ENCODE measurements at places on chromosomes 3 and 15.
A peak's percentile ranks its signal among the peaks of the same experiment; 100 is the strongest.

DNA sequence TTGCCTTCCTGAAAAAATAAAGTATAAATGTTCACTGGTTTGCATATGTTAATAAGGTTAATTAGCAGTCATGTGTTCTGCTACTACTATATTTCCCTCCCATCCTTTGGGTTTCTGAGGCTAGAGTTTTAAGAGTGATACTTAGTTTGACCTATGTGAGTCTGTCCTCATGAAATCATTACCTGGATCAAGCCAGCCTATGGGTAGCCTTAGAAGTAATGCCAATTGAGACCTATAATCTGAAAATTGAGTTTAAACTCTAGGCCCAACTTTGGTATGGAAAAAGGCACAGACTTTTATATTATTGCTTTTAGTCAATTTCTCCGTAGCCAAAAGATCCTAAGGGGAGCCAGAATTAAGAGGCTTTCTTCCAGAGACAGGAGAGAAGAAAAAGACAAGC, 18.4 kb upstream of the SOX2 start:
- DNase-seq = no peak

DNA sequence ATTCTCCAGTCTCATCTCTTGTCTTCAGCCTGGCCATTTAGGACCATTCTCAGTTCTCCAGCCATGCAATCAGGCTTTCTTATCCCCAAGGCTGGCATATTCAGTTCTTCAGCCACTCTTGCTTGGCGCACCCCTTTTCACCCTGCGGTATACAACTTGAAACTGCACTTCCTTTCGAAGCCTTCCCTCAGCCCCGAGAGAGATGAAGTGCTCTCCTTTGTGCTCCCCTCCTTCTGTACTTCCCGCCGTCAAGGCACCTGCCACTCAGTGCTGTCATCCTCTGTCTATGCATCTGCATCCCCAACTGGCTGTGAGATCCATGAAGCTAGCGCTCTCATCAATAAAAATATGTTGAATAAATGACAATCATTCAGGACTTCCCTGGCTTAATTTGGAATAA, 45.7 kb downstream of the MORC1 start:
- DNase-seq = no peak

DNA sequence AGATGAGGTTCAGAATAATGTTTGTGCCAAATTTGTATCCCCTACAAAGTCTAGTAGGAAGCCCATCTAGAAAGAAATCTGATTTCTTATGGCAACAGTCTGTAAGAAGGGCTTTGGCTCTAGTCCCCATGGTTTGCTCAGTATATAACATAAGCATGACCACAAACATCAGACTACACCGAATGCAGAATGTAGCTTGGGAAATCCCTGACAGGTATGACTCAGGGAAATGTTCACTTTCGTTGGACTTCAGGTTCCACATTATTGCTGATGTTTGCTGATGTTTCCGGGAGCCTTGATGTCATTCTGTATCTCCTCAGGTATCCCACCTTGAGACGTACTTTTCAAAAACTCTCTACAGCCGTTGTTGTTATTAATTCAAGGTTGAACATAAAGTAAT, 304.4 kb upstream of the TGFBR2 start:
- no peak for DNase-seq

DNA sequence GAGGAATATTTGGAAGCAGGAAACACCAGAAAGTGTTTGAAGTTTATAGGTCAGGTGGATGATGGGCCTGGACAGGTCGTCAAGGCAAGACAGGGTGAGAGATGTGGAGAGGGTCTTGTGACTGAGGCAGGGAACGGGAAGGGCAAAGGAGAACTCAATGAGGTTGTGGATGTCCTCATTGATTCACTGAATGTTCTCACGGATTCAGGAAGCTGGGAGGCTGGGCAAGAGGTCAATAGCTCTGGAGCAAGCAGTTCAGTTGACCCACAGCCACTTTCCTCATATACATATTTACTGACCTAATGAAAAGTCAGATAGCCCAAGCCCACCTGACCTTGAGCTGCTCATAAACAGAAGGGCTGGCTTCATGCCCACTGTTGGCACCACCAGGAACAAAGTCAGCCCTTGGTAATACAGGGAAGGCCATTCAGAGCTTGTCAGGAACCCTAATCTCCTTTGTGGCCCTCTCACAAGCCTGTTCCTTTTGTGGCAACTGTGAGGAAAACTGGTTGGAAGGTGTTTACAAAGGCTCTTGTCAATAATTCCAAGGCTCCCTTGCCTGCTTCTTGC, 31.6 kb downstream of the ARRDC4 start:
- DNase-seq = no peak

DNA sequence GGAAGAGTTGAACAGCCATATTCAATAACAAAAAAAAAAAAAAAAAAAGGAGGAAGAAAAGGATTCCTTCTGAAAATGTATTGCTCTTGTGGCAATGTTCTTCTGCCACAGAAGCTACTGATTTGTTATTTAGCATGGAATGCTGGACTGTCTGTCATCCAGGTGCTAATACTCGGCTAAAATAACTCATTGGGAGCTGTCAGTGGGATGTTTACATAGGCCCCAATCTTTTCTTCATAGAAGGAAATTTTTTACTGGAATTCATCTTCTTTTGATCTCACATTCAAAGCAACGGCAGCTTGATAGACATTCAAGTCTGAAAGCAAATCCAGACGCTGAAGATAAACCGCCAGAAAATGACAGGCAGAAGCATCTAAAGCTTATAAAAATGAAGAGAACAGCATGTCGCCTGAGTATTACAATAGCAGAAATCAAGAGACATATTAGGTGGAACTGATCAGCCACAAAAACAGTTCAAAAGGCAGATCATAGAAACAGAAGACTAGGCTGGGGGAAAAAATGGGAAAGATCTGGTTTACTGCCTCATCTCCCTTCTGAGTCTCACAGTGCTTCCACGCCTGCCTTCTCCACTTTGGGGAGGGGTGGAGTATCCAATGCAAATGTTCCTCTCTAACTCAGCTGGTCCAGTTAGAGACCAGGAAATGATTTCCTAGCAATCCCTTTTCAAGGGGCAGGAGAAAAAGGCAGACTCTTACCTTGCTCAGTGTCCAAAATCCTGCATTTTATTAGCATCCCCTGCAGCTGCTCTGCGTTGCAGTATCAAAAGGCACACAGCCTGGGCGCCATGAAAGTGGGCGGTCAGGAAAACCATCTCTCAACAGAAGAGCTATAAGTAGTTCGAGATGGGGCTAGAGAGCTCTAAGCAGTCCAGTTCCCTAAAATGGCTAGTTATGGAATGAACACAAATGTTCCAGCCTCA, 451.9 kb downstream of the FOXP1 start:
- no peak for DNase-seq

- DNase-seq = no peak
Observed at GRCh38 chr3:197524128-197524527, 31.6 kb downstream of the BDH1 start.

DNA sequence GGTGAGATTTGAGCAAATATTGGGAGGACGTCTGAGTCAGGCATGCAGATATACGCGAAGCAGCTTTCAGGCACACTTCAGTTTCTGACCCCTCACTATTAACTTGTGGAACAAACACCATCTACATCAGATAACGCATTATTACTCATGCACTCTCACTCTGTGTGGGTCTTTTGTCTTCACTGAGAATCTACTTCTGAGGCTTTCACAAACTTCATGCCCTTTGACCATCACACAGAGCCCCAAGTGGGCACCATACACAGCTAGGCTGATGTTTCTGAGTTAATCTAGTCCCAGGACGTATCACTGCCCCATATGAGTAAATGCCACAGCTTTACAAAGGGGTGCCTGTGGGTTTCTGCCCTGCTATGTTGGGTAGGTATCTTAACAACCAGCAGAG, 39.6 kb upstream of the IP6K2 start:
- DNase-seq = no peak

DNA sequence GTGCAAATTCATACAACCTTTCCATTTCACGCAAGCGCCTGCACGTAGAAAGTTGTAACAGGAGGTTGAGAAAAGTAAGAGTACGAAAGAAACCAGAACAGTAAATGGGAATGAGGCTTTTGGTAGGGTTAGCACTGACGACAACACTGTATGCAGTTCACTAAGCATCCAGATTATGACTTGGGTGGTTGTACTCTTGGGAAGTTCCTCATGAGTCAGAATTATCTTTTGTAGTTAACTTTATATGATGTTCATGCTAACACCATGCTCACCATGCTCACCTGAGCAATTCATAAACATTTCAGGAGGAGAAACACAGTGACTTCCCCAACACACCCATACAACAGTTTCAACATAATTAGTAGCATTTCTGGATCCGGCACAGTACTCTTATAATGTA, 3.0 kb upstream of the LPP start:
- DNase-seq = no peak

GRCh38 chr3:126149256-126149902, 31.0 kb downstream of the ALDH1L1 start:
- DNase-seq = no peak

GRCh38 chr3:144018776-144019175, 47.2 kb downstream of the DIPK2A start:
- no peak for DNase-seq

DNA sequence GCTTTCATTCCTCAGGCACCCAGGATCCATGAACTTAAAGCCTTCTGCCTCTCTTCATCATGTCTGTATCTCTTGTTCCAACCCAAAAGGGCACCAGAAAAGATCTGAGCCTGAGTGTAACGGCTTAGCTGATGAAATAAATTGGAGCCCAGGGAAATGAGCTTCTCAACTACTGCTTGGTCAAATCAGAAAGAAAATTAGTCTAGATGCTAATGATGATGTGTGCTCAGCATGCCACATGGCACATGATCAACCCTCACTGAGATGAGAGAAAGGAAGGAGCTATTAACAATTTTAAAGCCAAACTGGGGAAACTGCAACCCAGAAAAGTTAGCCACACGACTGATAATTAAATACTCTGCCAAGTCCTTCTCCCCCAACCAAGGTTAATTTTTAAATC, 325.7 kb downstream of the CNTN3 start:
- no peak for DNase-seq

- no peak for DNase-seq
Observed at GRCh38 chr15:42121021-42121420, 26.7 kb upstream of the PLA2G4D start.

GRCh38 chr3:64185436-64185835, 39.8 kb downstream of the PRICKLE2 start:
- DNase-seq = no peak

GRCh38 chr15:87082581-87082980, 1002.9 kb downstream of the AGBL1 start:
- DNase-seq = no peak

- DNase-seq = no peak
Observed at GRCh38 chr3:8755564-8756237, 13.7 kb downstream of the OXTR start.

GRCh38 chr3:44476181-44476611, 1.3 kb downstream of the ZNF445 start:
- peak; percentile 18 for DNase-seq

DNA sequence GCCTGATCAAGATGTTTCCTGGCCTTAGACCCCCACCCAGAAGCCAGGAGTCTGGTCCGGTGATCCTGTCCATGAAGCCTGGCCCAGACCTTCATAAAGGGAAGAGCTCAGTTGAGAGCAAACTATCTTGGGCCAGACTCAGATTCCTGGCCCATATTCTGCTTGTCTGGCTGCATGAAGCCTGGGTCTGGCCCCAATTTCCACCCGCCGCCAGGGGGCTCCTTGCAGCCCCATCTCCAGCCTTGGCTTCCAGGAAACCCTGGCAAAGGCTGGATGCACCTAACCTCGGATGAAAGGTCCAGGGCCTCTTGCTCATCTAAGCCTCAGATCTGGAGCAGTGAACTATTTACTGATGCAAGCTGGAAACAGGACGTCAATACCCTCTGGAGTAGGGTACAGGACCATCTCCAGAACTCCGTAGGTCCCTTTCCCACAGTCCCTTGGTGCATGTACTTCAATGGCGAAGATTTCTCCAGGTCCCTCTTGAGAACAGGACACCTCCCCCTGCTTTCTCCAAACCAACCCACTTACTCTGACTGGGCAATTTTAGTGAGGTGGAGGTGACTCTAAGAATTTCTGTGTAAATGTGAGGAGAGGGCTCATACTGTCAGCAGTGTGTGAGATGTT, 5.6 kb downstream of the FOXL2 start:
- no peak for DNase-seq

GRCh38 chr3:153285982-153286381, 124.0 kb downstream of the RAP2B start:
- no peak for DNase-seq

DNA sequence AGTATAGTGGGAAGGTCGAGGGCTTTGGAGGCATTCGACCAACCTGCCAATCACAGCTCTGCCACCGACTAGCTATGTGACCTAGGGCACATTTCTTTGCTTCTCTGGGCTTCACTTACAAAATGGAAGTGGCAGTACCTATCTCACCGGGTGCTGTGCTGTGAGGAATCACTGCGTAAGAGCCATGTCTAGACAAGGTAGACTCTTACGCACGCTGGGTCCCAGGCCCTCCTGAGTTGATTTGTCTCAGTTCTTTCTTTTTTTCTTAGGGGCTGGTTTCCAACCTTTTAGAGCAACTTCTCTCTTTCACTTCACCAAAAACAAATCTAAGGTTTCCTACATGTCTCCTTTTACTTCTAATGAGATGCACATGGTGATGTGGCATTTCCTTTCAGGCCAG, 18.8 kb downstream of the CA12 start:
- no peak for DNase-seq

- DNase-seq = no peak
Observed at GRCh38 chr3:66453651-66454463, 47.0 kb downstream of the LRIG1 start.

GRCh38 chr3:138944929-138945708, 1.8 kb downstream of the FOXL2 start:
- no peak for DNase-seq

DNA sequence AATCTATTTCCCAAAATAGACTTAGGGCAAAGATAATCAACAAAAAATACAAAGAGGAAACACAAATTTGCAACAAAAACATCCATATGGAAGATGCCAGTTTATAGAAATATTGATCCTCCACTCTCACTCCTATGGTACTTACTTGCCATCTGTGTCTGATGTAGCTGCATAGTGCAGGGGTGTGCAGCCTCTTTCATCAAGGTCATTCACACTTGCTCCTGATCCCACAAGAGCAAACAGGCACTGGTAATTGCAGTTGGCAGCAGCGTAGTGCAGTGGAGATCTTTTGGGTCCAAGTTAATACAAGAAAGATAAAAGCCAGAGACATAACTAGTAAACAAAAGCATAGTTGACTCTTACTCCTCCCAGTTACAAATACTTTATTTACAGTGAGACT, 90.0 kb downstream of the ANKRD28 start:
- no peak for DNase-seq

All from CD4-positive, alpha-beta T cell treated with Interleukin-10 for 1 hour (primary cell).